ENCODE measurements at places on chromosomes 7 and 10.

DNA sequence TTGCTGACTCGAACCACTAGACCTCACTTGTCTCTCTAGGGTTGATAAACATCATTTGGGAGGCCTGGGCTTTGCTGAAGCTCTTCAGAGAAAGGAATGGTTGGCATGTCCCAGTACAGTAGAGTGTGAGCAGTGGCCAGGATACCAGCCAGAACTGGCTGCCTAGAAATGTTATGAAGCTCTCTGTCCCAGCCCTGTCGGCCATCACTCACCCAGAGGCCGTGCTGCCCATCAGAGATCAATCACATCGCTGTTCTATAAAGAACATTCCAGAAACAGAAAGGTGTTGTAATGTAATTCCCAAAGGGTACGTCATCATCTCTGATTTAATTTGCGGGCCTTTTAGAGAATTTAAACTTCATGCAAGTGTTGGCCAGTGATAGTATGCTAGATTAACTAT is 111.5 kb downstream of the PRPF18 start:
- no peak for DNase-seq

- DNase-seq = no peak
Observed at GRCh38 chr7:46707973-46708372, 786.9 kb upstream of the IGFBP3 start.

DNA sequence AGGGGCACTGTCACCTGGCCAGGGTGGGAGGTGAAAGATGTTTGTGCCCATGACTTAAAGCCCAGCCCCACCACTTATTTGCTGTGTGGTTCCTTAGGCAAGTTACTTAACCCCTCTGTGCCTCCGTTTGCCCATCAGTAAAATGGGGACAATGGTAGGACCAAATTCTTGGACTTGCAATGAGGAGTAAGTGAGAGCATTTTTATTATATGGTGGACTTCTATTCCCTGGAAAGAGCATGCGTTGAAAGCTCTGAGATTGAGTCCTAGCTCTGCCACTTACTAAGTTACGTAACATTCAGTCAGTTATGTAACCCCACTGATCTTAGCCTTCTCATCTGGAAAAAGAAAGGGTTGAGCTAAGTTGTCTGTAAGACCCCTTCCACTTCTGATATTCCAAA is 18.8 kb downstream of the VSIR start:
- no peak for DNase-seq

DNA sequence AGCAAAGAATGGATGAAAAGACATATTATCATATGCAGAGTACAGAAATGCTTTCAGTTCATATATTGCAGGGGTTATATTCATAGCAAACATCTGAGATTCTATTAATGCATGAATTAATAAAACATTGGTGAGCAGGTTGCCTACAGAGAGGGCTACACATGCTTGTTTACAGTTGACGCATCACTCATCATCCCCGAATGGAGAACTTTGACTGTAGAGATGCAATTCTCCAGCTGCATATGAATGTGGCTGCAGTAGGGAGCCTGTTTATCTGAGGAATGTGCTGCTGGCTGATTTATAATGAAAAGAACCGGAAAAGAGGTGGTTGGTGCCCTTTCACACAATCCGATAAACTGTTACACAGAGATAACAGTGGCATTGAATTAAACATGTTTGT is 116.5 kb downstream of the GRM3 start:
- DNase-seq = no peak

- no peak for DNase-seq
Observed at GRCh38 chr10:110192552-110192951, 14.9 kb upstream of the MXI1 start.

DNA sequence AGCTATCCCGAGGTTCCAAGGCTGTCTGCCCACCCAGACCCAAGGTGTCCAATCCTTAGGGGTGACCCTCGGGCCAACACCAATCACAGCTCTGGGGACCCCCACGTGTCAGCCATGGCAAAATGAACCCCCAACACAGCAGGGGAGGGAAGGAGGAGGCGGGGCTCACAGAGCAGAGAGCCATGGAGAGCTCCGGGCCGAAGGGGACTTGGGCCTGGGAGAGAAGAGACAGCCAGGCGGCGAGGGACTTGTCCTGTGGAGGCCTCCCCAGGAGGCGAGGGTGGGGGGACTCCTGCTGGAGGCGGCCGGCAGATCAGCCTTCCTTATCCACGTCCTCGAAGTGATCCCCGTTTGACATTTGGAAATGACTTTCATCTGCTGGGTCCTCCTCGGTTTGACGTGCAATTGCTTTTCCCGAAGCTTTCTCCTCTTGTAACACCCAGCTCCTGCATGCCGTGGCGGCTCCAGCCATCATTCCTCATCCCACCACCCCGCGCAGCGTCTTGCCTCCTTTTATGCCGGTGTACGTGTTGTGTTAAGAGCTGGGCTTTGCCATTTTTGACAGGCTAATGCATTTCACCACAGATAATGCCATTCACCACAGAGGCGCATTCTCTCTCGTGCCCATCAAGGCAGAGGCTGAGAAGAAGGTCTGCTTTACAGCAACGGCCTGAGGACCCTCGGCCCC is 337.4 kb downstream of the DNAJB6 start:
- DNase-seq = no peak
